Stimulated activated CD4-positive, alpha-beta T cell treated with anti-CD3 and anti-CD28 coated beads, Interleukin-4, amount 100 ng/mL, for 1 hour (primary cell): ENCODE measurements at places on chromosomes 7 and 10.

DNA sequence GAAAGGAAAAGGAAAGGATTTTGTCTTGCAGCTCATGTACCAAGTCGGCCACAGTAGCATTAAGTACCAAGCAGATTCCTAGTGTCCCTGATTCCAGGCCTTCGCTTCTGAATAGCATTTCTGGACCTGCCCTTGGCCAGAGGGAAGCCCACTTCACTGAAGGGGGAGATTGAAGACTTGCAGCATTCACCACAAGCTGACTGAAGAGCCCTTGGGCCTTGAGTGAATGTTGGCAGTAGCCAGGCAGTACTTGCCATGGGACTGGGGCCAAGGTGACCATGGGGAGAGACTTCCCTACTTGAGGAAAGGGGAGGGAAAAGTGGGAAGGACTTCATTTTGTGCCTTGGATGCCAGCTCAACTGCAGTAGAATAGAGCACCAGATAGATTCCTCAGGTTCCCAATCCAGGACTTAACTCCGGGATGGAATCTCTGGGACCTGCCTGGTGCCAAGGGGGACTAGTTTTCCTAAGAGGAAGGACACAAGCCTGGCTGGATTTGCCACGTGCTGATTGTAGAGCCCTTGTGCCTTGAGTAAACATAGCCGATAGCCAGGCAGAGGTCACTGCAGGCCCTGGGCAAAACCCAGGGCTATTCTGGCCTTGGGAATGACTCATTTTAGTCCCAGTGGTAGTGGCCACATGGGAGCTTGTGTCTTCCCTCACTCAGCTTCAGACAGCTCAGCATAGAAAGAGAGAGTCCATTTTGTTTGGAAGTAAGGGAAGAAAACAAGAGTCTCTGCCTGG lies 141.7 kb upstream of the KCND2 start:
- no peak for DNase-seq

GRCh38 chr10:61120805-61121204 lies 176.8 kb upstream of the RHOBTB1 start:
- DNase-seq = no peak

DNA sequence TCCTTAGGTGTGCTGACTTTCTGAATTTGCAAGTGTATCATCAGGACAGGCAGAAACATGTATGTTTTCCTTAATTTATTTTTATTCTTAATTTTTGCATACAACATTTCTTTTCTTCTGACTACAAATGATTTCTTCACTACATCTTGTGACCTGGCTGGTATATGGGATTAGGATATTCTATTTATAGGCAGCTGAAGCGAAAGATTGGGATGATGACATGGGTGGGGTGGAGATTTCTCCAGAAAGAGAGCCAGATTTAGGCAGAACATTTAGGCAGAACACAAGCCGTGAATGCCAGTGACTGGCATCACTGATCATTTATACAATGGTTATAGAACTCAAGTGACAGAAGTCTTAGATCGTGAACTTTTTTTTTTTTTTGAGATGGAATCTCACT lies 256.7 kb downstream of the KLF6 start:
- no peak for DNase-seq

DNA sequence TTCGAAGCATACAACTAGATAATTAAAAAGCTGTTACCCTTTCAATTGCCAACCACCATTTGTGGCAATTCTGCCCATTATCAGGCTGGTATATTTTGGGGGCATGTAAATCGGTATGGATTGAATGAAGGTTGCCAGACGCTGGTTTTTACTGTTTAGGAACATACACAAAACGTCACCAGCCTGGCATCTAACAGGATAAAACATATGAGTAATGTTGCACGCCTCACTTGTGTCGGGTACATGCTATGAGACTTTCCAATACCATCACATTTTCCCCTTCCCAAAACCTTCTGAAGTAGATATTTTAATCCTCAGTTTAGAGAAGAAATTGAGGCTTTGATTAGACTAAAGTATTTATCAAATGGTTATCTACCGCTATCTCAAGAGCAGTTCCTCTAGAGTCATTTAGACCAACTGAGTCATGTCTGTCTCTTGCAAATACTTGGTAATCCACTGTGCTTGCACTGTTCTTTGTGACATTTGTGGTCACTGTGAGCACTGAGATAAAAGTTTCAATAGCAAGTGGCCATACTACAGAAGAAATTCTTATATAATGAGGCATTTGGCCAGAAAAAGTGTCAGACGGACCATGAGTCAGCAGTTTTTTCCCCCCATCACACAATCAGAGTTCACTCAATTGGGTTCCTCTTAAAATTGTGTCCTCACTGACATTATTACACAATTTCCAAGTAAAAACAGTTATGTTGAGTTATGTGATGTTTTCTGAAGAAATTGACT lies 498.7 kb downstream of the NXPH1 start:
- DNase-seq = no peak

DNA sequence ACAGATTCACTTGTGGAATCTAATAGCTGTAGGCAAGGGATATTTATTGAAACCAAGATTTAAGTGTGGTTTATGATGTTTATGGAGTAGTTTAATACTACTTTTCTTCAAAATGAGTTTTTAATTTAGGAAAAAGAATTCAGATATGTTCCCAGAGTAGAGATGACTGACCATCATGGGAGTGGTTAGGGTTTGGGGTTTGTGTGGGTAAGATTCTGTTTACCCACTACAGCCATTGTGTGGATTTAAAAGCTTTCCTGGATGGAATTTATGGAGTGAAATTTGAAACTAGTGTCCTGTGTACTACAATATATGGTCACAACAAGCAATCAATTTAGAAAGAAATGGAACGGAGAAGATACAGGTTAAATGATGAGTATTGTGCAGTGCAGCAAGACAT lies 453.5 kb downstream of the AUTS2 start:
- no peak for DNase-seq

DNA sequence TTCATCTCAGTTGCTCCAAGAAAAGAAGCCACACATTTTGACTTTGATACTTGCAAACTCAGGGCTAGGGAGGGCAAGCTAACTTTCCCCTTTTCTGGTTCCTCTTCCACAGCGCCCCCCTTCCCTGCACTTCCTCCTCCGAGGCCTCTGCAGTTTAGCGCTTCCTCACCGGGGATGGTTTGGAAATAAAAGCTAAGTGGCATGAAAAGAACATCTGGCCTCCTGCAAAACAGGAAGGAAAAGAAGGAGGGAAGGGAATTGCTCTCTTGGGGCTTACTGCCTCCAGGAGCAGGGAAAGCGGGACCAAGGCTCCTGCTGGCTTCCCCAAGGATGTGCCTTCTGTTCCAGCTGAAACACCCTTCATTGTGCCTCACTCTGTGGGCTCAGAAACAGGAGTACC lies 42.3 kb downstream of the PRKCQ start:
- DNase-seq = no peak

GRCh38 chr7:35249537-35249907 lies 4.4 kb downstream of the TBX20 start:
- DNase-seq = no peak

DNA sequence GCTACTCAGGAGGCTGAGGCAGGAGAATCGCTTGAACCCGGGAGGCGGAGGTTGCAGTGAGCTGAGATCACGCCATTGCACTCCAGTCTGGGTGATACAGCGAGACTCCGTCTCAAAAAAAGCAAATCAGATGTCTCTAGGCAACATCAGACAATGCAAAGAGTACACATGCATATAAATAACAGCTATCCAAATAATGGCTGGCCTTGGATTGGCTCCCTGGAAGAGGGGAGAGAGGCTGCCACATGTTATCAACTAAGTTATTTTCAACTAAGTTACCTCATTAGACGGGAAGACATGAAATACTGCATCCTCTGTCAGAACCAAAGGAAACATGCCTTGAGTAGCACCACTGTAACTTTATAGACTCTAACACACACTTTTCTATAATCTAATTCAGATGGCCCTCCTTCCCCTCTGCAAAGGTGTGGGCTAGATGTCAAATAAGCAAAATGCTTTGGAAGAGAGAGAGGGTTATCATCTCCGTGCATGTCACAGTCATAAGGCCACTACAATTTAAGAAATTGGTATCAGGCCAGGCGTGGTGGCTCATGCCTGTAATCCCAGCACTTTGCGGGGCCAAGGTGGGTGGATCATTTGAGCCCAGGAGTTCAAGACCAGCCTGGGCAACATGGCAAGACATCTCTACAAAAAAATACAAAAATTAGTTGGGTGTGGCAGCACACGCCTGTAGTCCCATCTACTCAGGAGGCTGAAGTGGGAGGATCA lies 22.5 kb upstream of the SPOCK2 start:
- no peak for DNase-seq

DNA sequence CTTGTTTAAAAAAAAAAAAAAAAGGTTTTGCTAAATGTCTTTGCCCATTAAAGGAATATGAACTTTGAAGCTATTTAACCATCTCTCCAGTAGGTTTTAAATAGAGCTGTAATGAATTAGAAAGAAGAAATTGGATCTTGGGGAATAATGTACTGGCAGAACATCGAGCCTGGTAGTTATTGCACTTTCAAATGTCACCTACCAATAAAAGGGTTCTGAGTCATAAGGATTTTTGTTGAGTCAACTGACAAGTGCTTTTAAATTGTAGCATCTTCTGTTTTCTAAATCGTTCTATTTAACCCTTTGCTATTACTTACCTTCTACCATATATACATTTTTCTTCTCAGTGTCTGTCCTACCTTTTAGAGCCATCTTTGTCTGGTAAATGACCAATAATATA lies 10.7 kb downstream of the CUTC start:
- no peak for DNase-seq

DNA sequence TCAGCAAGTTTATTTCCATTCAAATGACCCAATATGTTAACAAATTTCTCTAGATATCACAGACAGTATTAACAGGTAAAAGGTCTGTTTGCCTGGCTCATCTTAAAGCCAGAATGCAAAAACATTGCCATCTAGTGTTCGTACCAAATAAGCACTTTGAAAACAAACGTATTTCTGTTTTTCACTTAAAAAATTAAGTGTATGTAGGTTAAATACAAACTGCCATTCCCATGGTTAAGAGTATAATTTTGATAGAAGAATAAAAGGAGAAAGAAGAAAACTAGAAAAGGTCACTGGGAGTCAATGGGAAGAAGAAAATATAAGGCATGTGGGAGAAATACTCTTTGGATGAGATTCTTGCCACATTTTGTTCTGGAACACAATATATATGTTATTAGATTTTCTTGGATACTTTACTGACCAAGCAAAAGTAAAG lies 51.0 kb downstream of the ORC5 start:
- DNase-seq = no peak

DNA sequence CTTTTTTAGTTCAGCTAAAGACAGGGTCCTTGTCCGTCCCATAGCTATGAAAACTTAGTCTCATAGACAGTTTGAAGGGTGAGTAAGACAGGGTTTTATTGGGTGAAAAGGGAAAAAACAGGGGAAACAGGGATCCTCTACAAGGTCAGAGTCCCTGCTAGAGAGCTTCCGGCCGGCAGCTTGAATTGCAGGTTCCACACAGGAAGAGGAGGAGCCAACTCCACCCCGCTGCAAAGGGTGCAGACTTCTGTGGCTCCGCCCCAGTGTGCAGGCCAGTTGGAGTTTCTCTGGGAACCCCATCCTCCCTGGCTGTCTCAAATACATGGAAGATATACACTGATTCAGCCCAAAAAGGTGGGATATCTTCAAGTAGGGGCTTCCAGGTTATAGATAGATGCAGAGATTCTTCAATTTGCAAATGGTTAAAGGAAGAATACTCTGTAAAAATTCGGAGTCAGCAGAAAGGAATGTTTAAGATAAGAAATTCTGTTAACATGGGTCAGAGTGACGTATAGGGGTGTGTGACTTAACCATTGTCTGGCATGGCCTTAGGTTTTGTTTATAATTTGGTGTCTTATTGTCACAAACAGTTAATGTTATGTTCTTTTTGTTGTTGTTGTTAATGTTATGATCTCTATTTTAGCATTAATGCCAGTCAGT lies 34.6 kb upstream of the HECW1 start:
- no peak for DNase-seq

- DNase-seq = no peak
These were observed 386.1 kb upstream of the PODXL start for GRCh38 chr7:131942287-131943150.

DNA sequence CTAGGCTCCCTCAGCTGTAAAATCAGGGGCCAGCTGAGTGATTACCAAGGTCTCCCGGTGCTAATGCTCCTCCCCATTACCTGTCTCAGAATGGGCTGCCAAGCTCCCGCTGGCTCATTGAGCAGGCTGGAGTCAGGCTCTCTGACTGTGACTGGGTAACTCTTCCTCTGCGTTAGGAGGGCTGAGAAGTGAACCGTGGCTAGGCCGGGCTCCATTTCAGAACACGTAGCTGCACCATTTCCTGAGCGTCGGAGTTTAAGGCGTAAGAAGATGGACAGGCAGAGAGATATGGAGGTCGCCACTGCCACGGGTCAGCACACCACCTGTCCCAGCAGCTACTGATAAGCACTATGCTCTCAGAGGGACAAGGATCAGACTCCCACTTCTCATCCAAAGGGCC lies 250.3 kb downstream of the TCERG1L start:
- DNase-seq = no peak

GRCh38 chr10:88256886-88257285 lies 326.2 kb downstream of the RNLS start:
- DNase-seq = no peak

DNA sequence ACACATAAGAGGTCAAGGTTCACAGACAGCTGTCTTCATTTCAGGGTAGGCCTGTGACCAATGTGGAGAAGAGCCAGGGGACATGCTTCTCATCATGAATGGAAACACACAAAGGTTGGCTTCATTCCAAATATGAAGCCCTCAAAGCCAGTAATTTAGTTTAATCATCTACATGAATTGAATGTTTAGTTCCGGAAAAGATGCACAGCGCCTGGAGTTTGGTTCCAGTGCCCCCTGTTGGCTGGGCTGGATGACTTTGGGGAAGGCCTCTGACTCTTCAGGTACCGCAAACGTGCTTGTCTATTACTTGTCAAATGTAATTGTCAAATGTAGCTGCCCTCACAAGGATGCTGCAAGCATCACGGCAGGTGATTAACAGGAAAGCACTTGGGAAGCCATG lies 130.7 kb downstream of the ADRA2A start:
- DNase-seq = peak; percentile 19

DNA sequence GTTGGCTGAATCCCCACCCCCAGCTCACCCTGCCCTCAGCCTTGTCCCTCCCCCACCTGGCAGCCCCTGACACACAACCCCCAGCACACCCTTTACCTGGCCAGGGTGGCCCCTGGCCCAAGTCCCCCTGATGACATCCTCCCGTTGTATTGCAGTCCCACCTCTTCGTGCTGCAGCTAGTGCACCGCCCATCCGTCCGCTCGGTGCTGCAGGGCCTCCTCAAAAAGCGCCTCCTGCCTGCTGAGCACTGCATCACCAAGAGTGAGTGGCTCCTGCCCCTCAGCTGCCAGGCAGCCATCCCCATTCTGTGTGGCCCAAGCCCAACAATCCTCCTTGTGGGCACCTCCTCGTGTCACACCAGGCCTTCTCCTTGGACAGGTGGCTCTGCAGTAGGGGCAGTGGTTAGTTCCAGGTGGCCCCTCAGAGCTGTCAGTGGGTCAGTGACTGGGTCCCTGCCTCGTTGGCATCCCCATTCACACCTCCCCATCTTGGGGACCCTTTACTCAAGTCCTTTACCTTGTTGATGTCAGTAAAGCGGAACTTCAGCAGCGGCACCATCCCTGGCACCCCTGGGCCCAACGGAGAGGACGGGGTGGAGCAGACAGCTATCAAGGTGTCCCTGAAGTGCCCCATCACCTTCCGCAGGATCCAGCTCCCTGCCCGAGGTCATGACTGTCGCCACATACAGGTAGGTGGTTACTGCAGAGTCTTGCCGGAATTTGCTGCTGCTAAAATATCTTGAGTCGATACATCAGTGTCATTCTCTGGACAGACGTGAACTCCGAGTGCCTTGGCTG lies 14.3 kb downstream of the ZMIZ2 start:
- DNase-seq = no peak
